Aorta (tissue), 5 donors: ENCODE measurements at places on chromosomes 7 and 10.

GRCh38 chr7:80661729-80662128 lies 23.3 kb downstream of the CD36 start:
- DNase-seq: no peak

GRCh38 chr7:130063036-130063435 lies 7.3 kb upstream of the KLHDC10 start:
- DNase-seq: peak; percentile 59

GRCh38 chr7:126524967-126525366 lies 727.8 kb downstream of the GRM8 start:
- no peak for DNase-seq

DNA sequence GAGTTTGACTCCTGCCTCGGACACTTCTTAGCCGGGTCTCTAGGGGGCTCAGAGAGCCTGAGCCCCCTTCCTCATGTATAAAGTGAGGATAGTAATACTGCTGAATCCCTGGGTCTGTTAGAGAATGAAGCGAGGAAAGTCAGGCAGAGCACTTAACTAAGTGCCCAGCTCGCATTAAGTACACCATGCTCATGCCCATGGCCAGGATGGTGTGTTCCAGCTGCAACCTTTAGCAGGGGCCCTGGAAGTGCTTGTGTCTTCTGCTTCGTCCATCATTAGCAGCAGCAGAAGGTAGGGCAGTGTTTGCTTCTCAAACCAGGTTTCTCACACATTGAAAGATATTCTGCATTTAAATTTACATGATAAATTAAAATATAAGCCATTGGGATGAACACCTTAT lies 27.3 kb upstream of the WDFY4 start:
- no peak for DNase-seq

DNA sequence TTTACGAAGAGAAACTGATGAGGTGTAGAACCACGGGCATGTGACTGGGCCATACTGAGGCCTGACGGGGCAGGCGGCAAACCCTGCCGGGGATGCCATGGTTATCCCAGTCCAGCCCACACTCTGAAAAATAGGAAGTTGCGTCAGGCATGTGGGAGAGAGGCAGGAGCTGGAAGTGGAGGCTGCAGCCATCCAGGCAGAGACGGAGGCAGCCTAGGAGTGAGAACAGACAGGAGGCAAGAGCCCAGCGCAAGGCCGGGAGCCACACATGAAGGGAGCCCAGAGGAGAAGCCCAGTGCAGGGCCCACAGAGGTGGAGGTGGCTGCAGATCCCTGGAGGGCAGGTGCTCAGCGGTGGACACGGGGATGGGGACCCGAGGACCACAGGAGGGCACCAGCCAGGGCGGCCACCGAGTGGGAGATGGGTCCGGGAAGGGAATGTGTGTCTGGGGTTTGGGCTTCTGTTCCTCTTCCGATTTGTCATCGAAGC lies 175.2 kb upstream of the PPP2R2D start:
- DNase-seq: peak; percentile 70
